Forelimb muscle (tissue), 1 donor: ENCODE measurements at places on chromosomes 11 and 22. TPM values are rescaled to one million over a fixed set of nuclear protein-coding genes. Genes with fewer than 3 reads are reported as not detected.

- no peak for DNase-seq
Measured at GRCh38 chr11:74320538-74320937, 9.1 kb upstream of the P4HA3 start.

- DNase-seq, result no peak
Measured at GRCh38 chr22:26570864-26571525, 18.9 kb downstream of the TPST2 start.

Gene RNASEH2C
- 30.2 TPM for polyA plus RNA-seq

Gene SYT7
- 3.3 TPM for polyA plus RNA-seq

Gene DEUP1
- not detected for polyA plus RNA-seq

GRCh38 chr11:98734686-98735085 is 286.1 kb upstream of the CNTN5 start:
- no peak for DNase-seq

GRCh38 chr11:134155946-134156865 is 67.6 kb downstream of the NCAPD3 start:
- DNase-seq, result no peak
